HEK293T (cell line): ENCODE measurements at places on chromosomes 7 and 10.

GRCh38 chr7:42064534-42064933 is 172.5 kb downstream of the GLI3 start:
- DNase-seq, result no peak

DNA sequence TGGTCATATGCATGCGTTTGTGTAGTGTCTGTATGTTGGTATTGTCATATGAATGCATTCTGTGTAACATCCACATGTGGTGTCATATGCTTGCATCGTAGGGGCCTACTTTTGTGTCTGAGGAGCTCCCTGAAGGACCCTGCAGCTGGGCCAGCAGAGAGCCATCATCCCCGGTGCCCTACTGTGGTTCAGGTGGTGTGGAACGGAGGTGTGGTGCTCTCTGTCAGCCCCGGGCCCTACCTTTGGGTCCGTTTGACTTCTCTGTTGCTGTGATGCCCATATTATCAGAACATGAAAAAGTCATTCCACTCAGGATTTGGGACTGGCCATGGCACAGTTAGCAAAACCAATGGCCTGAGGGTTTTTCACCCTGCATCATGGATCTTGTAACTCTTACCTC is 217.9 kb downstream of the ADARB2 start:
- no peak for DNase-seq

DNA sequence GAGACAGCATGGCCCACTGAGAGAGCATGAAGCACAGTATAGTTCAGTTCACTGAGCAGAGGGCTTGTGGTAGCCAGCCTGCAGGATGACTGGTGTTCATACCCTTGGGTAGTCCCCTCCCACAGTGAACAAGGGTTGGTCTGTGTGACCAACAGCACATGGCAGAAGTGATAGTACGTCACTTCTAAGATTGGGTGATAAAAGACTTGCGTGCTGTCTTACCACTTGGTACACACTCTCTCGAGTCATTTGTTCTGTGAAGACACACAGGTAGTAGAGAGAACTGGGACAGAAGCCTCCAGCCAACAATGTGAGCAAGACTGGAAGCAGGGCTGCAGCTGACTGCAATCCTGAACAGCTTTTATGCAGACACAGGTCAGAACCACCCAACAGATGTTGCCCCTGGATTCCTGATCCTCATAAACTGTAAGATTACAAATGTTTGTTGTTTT is 14.6 kb downstream of the EPC1 start:
- no peak for DNase-seq

- no peak for DNase-seq
Measured at GRCh38 chr7:39952374-39952773, 2.3 kb downstream of the CDK13 start.

GRCh38 chr7:97078023-97078969 is 39.2 kb upstream of the SDHAF3 start:
- DNase-seq, result no peak
